Aorta (tissue), 5 donors: ENCODE measurements at places on chromosomes 7 and 10. TPM values are rescaled to one million over a fixed set of nuclear protein-coding genes. Genes with fewer than 3 reads are reported as not detected.

PDE1C gene
- 0.84 TPM for polyA plus RNA-seq

CUBN gene
- polyA plus RNA-seq = 0.13 TPM

GATA3 gene
- not detected for polyA plus RNA-seq

DNA sequence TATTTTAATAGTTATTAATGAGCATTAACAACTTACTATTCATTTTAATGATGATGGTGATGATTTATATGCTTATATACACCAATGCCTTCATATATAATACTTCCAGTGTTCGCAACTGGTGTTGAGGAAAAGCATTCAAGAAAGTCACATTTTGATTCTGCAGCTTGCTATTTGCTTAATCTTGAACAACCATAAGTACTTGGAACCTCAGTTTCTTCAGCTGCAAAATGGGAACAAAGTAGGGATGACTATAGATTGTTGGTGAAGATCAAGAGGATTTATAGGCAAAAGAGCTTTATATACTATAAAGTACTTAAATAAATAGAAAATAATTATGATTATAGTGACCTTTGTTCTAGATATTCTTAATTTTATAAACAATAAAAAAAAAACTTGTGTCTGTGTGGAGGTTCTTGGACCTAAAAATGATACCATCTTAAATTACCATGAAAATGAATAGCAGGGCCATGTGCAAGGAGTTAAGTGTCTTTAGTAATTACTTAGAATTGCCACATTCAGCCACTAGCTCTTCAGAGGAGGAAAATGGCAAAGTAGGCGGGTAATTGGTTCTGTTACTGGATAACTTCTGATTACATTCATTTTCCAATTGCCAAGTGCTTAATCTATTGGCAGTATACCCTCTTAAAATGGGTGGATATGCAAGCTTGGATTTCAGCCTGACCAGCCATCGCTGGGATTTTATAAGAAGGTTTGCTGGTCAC, 4.5 kb downstream of the ARID5B start:
- no peak for DNase-seq

DNA sequence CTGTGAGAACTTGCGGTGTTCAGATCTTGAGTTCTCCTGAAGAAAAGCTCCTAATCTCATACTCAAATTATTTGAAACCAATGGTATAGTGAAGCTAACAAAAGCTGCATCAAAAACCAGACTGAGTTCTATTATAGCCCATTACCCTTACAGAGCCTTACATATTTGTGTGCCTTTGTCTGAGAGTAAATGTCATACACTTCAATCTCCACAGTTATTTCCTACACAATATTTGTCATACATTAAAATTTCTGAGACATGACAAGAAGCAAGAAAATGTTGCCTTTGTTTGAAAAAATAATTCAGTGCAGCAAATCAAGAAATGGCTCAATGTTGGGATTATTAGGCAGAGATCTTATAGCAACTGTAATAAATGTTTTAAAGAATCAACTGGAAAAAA, 776.1 kb upstream of the MBL2 start:
- DNase-seq = no peak

DNA sequence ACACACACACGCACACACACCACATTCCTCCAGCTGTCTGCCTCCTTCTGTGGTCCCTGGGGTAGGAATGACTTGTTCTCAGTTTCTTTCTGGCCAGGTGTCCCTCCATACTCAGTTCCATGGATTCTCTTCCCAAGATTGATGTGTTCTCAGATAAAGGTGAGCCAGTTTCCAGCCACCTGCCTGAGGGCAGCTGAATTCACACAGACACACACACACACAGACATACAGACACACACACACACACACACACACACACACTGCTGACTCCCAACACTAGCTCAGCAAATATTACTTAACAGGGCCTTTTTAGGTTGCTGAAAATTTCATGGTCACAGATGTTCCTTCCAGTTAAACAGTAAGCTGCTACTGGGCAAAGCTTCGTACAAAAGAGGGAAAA, 45.4 kb upstream of the GDF10 start:
- DNase-seq = no peak

DNA sequence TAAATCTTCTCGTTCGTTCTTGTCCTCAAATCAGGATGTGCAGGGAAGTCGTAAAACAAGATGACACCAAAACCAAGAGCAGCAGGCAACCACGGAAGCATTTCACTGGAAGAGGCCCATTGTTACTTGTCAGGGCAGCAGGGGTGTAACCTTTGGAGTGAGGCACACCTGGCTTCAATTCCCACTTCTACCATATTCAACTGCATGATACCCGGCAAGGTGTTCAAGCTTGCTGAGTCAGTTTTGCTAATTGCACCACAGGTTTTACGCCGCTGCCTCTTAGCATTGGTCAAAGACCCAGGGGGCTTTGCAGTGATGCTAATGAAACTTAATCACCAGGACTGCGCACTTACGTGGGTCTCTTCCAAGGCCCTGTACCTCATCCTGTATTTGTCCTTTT, 50.0 kb upstream of the PTER start:
- DNase-seq = no peak

IGFBP3 gene
- 255 TPM for polyA plus RNA-seq
